Fibroblast of pulmonary artery (primary cell): ENCODE measurements at places on chromosomes 3 and 15.
A peak's percentile ranks its signal among the peaks of the same experiment; 100 is the strongest.

GRCh38 chr15:68596691-68597090 is 17.9 kb downstream of the CORO2B start:
- DNase-seq: no peak

GRCh38 chr15:73969151-73969759 is 22.8 kb downstream of the STOML1 start:
- no peak for DNase-seq

DNA sequence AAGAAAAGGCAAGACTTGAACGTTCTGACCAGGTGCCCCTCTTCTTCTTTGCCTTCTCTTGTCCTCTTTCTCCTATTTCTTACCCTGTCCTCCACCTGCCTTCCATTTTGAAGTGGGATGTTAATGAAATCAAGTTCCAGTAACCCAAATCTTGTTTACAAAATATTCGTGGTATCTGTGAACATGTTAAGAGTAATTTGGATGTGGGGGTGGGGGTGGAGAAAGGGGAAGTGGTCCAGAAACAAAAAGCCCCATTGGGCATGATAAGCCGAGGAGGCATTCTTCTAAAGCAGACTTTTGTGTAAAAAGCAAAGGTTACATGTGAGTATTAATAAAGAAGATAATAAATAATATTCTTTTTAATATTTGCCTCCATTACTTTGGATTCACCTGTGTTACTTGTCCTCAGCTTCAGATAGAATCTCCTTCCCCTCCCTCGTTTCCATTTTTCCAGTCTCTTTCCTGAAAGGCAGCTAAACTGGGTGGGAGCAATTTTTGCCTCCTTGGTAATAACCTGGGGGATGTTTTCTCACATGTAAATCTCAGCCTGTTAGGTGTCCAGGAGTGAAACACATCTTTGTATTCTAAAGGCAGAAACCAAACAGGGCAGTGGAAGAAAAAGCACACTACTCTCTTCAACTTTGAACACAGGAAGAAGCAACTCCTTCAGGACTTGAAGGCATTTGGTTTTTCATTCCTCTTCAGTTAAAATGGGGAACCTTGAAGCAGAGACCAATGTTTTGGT is 3.2 kb downstream of the CHST2 start:
- DNase-seq: no peak

DNA sequence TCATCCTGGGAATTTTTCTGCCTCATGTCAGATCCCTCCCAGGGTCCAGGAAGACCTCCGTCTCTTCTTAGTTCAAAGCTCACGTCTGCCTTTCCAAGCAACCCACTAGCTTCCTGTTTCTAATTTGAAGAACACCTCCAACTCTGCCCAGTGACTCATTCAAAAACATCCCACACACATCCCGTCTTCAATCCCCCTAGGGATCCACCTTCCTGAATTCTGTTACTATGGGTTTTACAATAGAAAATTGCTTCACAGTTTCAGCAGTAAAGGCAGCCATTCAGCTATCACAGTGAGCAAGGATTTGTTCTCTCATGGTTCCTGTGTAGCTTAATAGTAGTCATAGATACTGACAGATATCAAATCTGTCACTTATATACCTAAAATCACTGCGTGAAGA is 308.3 kb upstream of the CCDC54 start:
- peak; percentile 93 for DNase-seq

DNA sequence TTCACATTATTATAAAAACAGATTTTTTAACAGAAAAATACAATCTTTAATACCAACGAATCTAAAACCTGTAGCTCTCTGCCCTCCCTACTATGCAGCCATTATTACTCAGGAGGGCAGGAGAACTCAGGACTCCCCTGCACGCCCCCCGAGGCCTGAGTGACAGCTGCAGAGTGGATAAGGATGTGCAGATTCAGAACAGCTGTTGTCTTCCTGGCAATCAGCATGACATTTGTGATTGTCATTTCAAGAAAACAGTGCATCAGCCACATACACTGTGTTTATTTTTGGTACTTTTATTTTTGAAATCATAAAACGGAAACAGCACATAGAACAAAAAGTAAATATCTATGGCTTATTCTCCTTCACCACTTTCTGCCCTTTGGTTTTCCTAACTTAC is 450.8 kb downstream of the OCA2 start:
- DNase-seq: no peak

GRCh38 chr3:71441925-71442651 is 141.4 kb downstream of the FOXP1 start:
- DNase-seq: no peak

- no peak for DNase-seq
Observed at GRCh38 chr15:89356634-89357298, 22.1 kb upstream of the POLG start.

- no peak for DNase-seq
Observed at GRCh38 chr3:13303410-13303809, 116.7 kb downstream of the NUP210 start.

DNA sequence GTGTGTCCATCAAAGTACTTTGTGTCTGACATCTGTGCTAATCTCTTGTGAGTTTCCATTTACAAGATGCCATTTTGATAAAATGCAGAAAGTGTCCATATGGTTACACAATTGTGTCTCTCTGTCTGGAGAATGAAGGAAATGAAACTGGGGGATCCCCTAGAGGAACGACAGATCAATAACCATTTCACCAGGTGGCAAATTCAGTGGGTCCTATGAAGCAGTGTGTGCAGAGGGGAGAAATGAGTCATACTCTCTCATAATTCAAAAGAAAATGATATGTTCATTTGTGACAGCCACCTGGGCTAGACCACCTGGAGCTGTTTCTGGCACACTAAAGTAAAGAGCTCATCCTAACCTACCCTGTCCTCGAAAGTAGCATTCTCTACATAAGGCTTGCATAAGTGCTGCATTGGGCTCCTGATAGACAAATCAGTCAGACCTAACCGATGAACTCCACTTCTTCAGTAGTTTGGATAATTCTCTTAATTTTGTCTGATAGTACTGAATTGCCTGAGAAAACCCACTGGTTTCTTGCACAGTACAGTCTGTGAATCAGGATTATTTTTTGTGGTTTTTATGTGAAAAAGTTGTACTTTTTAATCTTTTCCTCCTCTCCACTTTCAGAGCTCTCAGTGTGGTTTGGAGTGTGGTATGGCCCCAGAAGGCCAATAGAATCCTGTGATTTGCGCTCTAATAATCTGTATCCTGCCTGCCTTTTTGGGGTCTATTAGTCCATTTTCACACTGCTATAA is 10.3 kb upstream of the CD47 start:
- no peak for DNase-seq

DNA sequence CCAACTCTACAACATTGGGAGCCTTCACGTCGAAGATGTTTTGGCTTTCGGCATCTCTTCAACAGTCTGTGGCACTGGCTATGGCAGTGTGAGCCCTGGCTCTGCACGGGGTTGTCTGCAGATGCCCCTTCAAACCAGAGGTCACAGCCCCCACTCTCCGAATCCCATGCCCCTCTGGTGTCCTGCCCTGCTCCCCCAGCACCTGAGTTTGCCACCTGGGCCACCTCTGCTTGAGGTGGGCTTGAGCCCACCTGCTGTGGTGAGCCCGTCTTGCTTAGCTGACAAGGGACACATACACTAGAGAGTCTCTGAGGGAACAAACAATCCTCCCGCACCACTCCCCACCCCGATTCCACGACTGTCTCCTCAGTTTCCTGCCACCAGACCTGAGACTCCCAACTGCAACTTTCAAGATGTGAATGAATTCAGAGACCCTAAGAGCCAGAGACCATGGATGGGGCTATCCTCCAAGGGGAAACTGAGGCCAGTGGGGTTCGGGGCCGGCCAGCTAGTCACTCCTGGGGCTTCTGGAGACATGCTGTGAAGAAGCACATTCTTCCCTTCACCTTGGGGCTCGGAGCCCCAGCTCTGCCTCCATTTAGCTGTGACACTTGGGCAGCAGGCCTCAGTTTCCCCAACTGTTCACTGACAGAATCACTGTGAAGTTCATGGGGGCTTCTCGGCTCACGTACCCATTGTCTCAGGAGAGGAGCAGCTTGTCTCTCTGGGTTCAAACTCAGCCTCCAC is 44.6 kb downstream of the TPRA1 start:
- no peak for DNase-seq

DNA sequence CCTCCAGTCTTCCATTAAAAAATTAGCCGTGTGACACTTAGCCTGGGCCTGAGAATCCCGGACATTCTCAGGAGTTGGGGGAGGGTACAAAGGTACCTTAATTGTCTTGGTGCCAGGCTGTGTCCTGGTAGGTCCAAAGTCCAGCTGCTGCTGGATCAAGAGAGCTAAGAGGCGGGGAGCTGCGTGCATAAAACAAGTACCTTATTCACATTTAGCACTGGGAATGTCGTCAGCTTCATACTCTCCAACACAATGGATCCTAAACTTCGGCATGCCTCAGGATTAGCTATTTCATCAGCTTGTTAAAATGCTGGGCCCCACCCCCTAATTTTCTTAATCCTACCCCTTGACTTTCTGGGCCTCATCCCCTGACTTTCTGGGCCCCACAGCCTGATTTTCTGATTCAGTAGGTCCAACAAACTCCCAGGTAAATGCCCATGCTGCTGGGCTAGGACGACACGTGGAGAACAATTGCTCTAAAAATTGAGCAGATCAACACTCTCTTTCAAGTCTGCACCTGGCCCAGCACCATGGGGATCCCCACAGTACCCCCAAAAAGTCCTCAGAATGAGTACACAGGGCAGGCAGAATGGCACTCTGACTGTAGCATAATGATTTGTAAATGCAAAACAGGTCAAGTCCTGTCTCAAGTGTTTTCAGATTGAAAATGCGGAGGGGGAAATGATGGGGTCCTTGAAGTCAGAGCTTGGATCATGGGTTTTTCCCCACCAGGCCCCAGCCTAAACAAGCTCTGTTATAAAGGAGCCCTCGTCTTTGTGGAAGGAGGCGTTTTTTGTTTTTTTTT is 5.6 kb upstream of the AEN start:
- DNase-seq: no peak

DNA sequence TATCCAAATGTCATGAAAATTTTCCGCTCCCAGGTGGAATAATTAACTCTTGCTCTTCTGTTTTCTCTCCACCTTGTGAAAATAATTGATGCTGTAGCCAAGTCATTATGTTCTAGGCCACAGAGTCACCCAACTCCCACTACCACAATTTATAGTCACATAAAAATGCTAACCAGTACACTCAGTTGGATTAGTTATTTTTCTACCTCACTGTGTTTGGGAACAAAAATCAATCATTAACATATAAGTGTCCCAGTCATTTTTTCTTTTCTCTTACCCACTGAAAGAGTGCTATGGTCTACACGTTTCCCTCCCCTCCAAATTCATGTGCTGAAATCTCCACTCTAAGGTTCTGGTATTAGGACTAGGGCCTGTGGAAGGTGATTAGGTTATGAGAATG is 255.6 kb upstream of the LMCD1 start:
- DNase-seq: no peak

- DNase-seq: no peak
Observed at GRCh38 chr15:100020614-100021013, 287.4 kb upstream of the LYSMD4 start.

DNA sequence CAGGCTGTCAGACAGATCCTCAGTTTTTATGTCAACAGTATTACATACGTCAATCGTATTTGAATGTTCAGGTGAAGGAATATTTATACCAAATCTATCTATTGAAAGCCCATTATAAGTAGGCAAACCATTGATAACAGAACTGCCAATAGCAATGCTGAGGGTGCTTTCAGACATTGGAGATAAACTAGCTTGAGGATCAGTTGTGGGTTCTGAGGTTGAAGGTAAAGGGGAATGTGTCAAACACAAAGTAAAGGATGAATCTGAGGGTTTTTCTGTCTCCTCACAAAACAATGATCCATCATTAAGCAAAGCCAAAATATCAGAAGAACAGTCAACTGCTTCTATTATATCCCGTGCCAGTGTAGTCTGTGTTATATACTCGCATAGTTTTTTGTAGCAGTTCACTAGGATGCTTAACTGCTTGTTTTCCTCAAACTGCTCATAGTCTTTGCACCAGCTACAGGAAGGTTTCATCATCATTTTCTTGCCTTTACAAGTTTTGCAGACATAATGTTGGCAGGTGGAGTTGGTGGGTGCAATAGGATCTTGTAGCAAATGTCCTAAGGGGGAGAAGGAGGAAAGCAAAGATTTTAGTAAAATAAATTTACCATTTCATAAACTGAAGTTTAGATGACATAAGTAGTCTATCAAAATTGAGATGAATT is 43.8 kb downstream of the MSL2 start:
- DNase-seq: no peak

GRCh38 chr15:100103828-100104227 is 237.9 kb downstream of the ADAMTS17 start:
- no peak for DNase-seq
